GM23338 (cell line): ENCODE measurements at places on chromosomes 2 and 18. TPM values are rescaled to one million over a fixed set of nuclear protein-coding genes. Genes with fewer than 3 reads are reported as not detected.

DNA sequence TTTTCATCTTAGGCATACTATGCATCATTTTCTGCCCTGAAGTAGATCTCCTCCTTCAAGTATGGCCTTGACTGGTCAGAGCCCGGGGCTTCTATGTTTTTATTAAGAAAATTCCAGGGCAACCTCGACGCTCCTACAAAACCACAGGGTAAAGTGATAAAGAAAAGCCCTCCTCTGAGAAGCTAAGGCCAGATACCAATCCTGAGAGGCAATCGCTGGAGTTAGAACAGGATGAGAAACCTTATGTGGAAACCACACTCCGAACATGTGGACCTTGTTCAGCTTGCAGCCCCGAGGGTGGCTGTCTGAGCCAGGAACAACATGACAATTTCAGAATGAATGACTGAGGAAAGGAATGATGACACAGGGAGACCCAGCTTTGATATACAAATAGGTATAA, 35.6 kb downstream of the RMC1 start:
- DNase-seq, result no peak

DNA sequence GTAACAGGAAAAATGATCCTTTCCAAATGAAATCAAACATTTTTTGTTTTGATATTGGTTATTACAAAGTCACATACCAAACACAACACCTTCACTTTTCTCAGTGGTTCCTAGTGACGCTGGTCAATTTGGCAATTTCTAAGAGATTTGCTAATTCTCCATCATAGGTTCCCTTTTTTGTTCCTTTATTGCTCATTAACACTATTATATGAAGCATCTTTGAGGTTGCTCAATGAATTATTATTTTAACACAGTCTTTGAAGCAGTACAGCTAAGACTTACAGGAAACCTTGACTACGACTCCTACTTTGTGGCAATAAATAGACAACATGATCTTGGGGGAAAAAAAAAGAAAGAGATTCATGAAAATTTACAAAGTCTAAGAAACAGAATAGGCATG, 152.2 kb upstream of the VRK2 start:
- no peak for DNase-seq

DNA sequence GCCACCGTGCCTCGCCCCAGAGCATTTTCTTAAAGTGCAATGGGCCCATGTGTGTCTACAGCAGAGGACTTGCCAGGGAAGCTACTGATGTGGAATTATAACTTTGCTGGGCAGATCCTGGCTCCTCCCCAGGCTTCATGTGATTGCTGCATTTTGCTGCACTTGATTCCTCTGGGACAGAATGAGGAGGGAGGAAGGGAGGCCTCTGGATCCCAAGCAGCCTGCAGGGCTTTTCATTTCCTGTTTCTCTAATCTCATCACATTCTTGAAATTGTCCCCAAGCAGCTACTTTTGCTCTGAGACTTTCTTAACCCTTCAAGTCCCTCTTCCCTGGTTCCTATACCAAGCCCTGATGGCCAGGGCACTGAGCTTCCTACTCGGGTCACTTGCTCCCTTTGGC, 134.4 kb upstream of the SEC11C start:
- peak; percentile 83 for DNase-seq

DNA sequence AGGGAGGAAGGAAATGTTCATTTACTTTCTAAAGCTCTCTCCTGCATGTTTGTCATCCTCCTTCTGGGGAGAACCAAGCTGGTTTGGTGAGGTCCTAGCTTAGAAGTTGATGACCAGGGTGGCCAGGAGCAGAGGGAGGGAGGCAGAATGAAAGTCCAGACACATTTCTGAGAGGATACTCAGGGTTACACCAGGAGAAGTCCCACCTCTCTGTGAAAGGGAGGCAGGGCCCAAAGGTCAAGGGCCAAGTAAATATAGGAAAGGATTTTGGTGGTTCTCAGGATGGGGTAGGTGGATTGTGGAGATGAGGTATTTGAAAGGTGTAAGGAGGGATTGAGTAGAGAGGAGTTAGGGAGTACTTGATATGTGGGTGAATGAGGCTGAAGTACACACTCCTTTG, 58.0 kb upstream of the FBXO11 start:
- DNase-seq, result no peak

DNA sequence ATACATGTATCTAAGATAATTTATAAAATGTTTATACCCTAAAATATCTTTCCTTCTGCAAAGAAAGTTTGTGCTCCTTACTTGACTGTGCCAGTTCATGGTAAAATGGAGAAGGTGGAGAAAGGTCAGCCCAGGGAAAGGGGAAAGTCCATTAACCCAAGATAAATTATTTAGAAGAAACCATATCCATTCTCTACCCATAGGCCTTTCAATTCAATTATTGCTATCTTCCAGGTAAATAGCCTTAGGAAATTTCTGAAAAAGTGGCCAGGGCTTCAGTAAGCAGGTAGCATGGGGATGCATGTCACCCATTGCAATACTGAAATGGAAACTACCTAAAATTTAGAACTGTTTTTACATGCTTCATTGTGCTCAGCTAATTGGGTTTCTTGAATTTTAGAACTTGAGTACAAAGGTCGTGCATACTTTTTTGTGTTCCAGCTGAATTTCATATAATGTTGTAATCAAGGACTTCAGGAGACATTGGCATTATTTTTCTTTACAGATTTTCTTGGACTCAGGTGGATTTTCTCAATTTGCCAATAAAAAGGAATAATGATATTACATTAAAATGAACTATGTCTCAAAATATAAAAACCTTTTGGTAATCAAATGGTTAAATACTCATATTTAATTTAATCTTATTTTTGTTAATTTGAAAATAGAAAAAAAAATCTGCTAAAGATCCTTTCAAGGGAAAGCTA, 124.9 kb downstream of the CSRNP3 start:
- no peak for DNase-seq

DNA sequence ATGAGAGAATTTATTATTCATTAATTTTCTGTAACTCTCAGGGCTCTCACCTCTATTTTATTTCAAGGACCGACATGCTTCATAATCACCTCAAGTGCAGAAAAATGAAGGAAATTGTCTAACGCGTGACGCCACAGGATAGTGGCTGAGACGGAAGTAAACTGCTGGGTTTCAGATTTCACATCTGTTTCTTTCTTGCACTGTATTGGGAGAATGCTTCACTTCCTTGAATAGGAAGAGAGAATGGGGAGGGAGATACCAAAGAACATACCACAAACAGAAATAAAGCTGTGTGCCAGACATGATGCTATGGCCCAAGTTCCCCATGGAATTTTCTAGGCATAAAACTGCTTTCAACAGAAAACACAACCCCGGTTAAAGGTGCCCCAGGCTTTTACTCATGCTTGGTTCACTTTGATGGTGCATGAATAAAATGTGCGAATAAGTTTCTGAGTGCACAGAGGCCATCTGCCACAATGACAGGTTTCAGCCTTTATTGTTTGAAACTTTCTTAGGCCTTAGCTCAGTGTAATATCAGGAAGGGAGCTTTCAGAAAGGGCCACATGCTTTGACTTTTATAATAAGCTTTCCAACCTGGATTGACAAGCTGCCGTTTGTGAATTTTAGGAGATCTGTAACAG, 1116.4 kb downstream of the SOCS6 start:
- no peak for DNase-seq

DNA sequence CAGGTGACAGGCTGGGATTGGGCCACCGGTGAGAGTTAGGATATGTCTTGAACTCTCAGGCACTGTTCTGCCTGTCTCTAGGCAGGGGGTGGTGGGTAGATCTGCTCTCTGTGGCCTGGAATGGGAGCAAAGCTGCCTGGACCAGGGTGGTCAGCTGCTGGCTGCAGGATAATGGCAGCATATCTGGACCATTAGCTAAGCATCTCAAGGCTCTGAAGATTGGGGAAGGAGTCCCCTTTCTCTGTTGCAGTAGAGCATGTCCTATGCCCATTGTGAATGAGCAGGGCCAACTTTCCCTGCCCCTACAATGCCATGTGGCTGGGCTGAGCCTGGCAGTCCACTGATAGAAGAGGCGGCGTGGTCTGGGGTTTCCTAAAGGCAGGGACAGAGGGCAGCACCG, 34.6 kb downstream of the LOXHD1 start:
- DNase-seq, result no peak

DNA sequence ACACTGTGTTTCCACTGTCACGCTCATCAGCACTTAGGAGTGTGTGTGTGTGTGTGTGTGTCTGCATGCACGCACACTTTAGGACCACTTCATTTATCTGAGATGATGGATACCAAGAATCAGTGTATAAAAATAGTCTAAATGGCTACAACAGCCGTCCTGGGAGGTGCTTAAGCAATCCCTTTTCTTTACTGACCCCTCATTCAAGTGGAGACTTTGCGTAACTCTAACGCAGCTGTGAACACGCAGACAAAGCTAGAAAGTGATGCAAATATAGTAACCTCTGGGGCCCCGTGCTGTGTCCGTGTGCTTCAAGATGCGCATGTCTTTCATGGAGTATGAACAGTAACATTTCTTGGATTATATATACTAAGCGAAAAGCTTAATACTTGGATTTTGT, 40.4 kb upstream of the RBM44 start:
- DNase-seq, result no peak

- no peak for DNase-seq
Measured at GRCh38 chr2:120094795-120095194, 81.9 kb downstream of the EPB41L5 start.

DNA sequence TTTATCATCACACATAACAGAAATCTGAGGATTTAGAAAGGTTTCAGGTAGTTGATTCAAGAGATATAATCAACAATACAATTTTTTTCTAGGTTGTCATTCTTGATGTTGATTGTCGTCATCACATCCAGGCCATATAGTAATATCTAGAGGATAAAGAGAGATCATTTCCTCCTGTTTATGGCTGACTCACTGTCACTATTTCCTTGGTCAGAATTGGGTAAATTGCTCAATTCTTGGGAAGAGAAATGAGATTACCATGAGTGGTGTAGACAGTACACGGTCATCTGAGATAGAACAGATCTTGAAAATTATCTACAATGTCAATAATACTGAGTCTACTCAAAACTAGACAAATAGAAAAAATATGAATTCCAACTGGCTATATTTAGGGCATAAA, 78.8 kb downstream of the ZNF804A start:
- DNase-seq, result no peak

- no peak for DNase-seq
Measured at GRCh38 chr18:9109523-9109922, 7.0 kb downstream of the NDUFV2 start.

DNA sequence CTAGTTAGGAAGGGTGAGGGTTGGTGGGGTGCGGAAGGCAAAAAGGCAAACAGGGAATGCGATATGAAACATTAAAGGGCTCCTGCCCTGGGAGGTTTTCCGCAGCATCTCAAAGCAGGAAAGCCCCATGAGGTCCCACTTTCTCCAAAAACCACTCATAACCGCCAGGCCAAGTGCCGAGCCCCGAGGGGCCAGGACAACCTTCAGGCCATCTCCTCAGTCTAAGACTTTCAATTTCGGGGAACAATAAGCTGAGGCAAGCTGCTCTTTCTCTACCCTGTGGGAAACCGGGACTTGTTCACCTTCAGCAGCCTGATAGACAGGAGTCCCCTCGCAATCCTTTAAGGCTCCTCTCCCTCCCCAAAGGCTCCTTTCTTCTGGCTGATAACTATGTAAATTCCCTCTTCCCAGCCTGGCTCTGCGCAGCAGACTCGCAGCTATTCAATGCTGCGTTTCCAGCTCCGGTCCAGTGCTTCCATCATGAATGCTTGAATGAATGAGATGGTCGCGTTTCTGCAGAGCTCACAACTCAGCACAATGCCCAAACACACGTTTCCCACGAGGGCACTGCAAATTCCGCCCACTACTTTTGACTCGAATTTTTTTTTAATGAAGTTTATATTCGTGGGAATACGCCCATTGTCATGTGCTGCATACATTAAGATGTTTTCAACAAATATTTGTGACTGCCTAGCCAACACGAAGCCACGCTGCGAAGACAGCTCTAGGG, 1.4 kb downstream of the LAMA1 start:
- peak; percentile 78 for DNase-seq

GRCh38 chr2:137172162-137172561, 406.8 kb downstream of the THSD7B start:
- DNase-seq, result no peak

- DNase-seq, result peak; percentile 6
Measured at GRCh38 chr18:55221622-55222021, 262.4 kb upstream of the CCDC68 start.

DNA sequence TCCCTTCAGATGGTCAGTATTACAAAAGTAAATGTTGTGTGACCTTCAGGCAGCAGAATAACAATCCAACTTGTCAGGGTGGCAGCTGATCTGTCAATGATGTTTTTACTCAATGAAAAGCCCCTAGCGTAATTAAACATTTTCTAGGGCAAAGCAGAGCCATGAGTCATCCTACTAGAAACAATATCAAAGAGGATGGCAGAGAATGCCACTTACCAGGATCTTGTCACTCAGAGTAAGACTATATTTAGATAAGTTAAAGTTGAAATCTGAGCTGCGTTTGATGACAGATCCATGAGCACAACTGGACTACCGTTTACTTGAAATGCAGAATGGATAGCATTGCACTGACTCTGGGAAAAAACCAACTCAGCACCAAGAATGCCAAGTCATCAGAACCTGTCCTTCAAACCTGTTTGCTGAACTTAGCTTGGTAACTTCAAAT, 612.6 kb upstream of the ACVR2A start:
- no peak for DNase-seq

- peak; percentile 40 for DNase-seq
Measured at GRCh38 chr2:239396881-239397681, 3.7 kb downstream of the HDAC4 start.

DNA sequence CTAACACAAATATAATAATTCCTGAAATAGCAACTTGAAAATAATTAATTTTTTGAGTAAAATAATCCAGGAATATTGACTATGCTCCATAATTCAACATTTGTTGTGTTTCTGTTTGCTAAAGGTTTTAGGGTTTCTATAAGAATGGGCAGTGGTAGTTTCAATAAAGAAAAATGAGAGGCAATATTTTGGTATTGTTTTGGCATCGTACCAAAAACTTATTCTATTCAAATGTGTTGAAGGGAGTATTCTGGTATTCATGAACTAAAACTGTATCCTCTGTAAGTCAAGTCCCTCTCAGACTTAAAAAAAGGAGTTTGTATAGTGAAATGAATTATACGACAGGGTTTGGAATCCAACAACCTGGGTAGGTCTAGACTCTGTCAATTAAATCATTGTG, 1245.6 kb upstream of the CELF4 start:
- DNase-seq, result no peak

The DUSP2 gene
- 6.4 and 6.6 TPM in 2 replicates for polyA plus RNA-seq

The GPATCH11 gene
- polyA plus RNA-seq, result 4.3 and 8.0 TPM in 2 replicates

The CXCR2 gene
- polyA plus RNA-seq, result 0.71 and 1.6 TPM in 2 replicates

The LCT gene
- not detected in 2 replicates for polyA plus RNA-seq

The POTEJ gene
- polyA plus RNA-seq, result 0.06 TPM in 1 of 2 replicates, not detected in the other

The TRIM43 gene
- polyA plus RNA-seq, result 0.40 TPM in 1 of 2 replicates, not detected in the other

The ACMSD gene
- 0.11 and 0.24 TPM in 2 replicates for polyA plus RNA-seq

The SYT4 gene
- polyA plus RNA-seq, result 3.1 and 3.7 TPM in 2 replicates

The RFTN2 gene
- polyA plus RNA-seq, result 2.1 and 3.6 TPM in 2 replicates
